ENCODE measurements at places on chromosomes 11 and 22. TPM values are rescaled to one million over a fixed set of nuclear protein-coding genes. Genes with fewer than 3 reads are reported as not detected.

DNA sequence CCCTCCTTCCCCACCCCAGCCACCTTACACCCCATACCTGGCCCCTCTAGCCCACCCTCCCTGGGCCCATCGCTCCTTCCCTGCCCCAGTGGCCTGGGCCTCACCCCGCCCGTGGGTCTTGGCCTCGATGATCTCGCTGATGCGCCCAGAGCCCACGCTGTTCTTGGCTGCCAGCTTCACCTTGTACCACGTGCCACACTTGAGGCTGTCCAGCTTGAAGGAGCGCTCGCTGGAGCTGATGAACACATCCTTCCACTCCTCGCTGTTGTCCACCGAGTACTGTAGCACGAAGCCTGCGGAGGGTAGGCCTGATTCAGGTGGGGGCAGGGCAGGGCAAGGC lies 110.1 kb downstream of the CEP164 start:
- no peak for DNase-seq

UPK3A gene
- not detected for polyA plus RNA-seq

DNA sequence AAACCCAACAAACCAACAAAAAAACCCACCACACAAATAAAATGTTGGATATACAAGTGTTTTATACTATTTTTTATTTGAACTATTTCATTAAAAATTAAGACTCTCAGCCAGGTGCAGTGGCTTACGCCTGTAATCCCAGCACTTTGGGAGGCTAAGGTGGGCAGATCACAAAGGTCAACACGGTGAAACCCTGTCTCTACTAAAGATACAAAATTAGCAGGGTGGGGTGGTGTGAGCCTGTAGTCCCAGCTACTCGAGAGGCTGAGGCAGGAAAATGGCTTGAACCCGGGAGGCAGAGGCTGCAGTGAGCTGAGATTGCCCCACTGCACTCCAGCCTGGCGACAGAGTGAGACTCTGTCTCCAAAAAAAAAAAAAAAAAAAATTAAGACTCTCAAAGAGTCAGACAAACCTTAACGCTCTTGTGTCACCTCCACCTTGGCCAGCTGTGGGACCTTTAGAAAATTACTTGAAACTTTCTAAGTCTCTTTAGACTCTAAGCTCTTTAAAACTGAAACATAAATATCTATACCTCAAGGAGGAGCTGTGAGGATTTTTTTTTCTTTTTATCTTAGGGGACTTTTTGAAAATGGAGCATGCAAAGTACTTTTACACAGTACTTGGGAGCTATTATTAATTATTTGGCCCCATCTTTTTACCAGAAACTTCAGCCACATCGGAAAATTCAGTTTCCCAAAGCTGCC lies 68.4 kb upstream of the CLNS1A start:
- no peak for DNase-seq

DNA sequence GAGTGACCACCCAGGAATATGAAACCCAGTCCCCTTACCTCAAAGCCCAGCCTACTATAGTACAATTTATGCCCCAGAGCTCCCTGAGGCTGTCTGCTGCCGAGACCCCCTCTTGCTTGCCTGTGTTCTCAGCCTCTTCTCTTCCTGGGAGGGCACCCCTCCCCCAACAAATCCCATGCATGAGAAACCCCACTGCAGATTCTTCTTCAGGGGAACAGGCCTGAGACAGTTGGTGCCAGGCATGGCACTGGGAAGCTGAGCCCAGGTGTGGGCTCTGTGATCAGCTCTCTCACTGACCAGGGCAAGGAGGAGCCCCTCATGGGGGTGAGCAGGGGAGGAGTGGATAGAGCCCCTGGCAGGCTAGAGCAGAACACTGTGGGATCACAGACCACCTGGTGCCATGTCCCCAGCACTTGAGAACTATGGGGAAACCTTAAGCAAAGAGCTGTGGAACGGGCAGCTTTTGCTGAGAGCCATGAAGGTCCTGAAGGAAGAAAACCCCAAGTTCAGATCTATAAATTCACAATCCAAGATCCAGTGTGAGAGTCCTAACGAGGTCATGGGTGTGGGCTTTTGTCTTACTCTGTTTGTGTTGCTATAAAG lies 46.5 kb upstream of the TH start:
- no peak for DNase-seq

- DNase-seq, result no peak
Observed at GRCh38 chr11:116499396-116500003, 273.3 kb downstream of the BUD13 start.

GRCh38 chr22:35731321-35731720 lies 13.6 kb downstream of the APOL5 start:
- no peak for DNase-seq

IGSF9B gene
- 0.81 TPM for polyA plus RNA-seq

DNA sequence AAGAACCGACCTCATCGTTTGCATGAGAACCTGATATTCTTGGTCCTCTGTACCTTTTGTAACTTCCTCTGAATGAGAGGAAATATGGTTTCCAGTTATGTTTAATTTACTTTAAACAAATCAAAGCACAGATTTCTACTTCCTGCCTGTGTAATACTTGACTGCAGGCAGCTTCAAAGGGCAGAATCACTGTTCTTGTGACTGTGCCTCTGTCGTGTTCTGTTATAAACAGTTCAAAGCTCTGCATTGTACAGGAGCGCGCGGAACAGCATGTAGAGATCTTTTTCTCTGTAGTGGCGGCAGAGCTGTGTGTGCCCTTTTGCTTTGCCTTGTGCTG lies 73.2 kb upstream of the CLDN5 start:
- DNase-seq, result peak; percentile 57

CD3E gene
- 1,213 TPM for polyA plus RNA-seq

DNA sequence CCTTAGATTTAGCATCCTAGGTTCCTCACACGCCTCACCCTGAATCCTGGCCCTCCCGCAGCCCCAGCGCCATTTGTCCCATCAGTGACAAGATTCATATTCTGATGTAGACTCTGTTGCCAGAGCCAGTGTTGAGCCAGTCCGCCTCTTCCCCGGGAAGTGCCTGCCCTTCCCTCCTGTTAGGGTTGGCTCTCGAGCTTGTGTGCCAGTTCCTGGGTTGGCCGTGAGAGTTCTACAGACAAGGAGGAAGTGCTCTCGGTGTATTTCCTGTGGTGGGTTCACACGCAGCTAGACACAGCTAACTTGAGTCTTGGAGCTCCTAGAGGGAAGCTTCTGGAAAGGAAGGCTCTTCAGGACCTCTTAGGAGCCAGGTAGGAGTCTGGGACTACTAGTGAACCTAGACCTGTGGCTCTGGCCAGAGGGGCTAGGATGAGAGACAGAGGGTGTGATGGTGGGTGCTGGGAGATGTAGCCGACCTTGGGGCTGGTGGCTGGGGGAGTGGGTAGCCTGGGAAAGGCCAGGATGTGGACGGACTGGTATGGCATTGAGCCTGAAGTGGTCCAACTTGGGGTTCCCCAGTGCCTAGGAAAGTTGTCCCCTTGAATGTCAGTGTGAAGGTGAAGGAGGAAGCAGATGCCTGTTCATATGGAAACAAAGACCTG lies at the start of gene IL18BP:
IL18BP (plus strand) TSS at position 261 of the 662 bp plus-strand sequence. CDS start 1,076 bp downstream, outside the sequence.
- DNase-seq, result no peak

DNA sequence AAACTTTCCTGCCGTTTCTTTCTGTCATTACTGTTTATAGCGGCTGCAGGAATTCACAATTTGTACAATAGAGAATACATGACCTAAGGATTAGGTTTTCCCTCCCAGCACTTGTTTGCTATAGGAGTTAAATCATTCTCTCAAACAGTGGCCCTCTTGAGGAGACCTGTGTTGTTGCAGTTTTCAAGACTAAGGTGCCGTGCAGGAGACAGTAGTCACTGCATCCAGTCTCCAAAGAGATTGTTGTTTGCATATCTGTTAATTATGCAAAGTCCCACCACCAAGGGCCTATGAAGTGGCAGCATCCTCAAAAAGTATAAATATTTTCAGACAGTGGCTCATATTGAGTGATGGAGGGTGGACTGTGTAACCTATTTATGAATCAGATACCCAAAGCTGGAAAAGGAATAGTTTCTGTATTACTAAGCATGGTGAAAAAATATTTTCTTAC lies 2.3 kb downstream of the PRSS23 start:
- DNase-seq, result no peak

GRCh38 chr11:45155058-45155551 lies 8.7 kb downstream of the PRDM11 start:
- DNase-seq, result no peak

- no peak for DNase-seq
Observed at GRCh38 chr11:9330387-9331384, 16.3 kb upstream of the TMEM41B start.

DNA sequence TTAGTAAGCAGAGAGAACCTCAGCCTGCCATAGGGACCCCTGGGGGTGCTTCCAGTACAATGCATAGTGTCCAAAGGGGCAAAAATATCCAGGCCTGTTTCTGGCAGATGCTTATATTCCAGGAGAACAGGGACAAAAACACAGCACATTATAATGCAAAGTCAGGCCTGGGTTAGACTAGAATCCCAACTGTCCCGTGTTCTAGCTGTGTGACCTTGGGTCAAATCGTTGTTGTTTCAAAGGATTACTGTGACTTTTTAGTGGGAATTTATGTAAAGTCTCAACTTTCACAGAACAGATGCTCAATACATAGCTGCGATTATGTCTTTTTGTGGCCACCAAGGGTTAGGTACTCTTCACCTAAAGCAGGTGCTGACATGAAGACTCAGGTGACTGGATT lies 86.0 kb downstream of the USP35 start:
- no peak for DNase-seq
